Immature natural killer cell (primary cell): ENCODE measurements at places on chromosomes 5 and 9. TPM values are rescaled to one million over a fixed set of nuclear protein-coding genes. Genes with fewer than 3 reads are reported as not detected.
A peak's percentile ranks its signal among the peaks of the same experiment; 100 is the strongest.

Gene MVB12B
- polyA plus RNA-seq = not detected

Gene GPX8
- polyA plus RNA-seq = not detected

Gene DAPK1
- not detected for polyA plus RNA-seq

Gene CTNNAL1
- polyA plus RNA-seq = 5.2 TPM

Gene PCDHB10
- not detected for polyA plus RNA-seq

Gene KCNIP1
- not detected for polyA plus RNA-seq

GRCh38 chr9:95729669-95730368 is 145.7 kb upstream of the ERCC6L2 start:
- DNase-seq = no peak

DNA sequence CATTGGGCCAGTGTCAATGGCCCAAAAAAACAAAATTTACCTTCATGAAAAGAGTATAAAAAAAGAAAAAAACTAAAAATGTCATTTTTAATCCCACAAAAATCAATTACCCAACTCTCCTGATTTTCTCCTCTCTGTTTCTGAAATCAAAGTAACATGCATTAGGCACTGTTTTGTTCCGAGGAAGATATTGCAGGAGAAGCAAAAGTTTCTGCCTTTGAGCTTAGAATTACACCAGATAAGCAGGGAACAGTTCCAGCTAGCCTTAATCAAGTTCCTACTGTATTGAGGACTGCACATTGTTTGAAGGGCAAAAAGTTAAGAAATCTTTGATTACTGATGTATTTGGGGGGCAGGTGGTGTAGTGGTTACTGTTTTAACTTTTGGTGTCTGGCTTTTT is 1.1 kb upstream of the PRKAA1 start:
- DNase-seq = no peak

DNA sequence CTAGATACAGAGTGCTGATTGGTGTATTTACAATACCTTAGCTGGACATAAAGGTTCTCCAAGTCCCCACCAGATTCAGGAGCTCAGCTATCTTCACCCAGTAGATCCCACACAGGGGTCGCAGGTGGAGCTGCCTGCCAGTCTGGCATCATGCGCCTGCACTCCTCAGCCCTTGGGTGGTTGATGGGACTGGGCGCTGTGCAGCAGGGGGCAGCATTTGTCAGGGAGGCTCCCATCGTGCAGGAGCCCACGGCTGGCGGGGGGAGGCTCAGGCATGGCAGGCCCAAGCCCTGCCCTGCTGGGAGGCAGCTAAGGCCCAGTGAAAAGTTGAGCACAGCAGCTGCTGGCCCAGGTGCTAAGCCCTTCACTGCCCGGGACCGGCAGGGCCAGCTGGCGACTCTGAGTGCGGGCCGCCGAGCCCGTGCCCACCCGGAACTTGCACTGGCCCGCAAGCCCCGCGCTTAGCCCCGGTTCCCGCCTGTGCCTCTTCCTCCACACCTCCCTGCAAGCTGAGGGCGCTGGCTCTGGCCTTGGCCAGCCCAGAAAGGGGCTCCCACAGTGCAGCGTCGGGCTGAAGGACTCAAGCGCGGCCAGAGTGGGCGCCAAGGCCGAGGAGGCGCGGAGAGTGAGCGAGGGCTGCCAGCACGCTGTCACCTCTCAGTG is 314.1 kb upstream of the ATP10B start:
- no peak for DNase-seq

- DNase-seq = no peak
These were observed 64.9 kb upstream of the SHC3 start for GRCh38 chr9:89243296-89244061.

DNA sequence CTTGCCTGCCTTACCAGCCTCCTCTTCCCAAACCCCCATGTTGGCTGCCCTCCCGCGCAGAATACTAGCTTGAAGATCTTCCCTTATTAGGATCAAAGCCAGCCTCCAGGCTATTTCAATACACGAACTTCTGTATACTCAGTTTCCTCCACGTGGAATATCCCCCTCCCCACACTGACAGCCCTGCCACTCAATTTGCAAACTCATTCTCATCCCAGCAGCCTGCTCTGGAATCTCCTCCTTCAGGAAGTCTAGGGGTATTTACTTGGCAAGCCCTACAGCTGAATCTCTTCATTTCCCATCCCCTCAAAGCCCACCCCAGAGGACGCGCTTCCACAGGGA is 157.0 kb upstream of the SMIM23 start:
- no peak for DNase-seq

DNA sequence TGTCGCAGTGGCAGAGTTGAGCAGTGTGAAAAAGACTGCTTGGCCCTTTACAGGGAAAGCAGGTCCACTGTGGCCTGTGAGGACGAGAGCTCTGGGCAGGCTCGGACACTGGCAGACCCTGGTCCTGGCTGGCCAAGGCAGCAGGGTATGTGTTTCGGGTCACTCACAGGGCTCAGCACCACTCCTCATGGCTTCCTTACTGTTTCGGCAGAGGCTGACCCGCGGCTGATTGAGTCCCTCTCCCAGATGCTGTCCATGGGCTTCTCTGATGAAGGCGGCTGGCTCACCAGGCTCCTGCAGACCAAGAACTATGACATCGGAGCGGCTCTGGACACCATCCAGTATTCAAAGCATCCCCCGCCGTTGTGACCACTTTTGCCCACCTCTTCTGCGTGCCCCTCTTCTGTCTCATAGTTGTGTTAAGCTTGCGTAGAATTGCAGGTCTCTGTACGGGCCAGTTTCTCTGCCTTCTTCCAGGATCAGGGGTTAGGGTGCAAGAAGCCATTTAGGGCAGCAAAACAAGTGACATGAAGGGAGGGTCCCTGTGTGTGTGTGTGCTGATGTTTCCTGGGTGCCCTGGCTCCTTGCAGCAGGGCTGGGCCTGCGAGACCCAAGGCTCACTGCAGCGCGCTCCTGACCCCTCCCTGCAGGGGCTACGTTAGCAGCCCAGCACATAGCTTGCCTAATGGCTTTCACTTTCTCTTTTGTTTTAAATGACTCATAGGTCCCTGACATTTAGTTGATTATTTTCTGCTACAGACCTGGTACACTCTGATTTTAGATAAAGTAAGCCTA is 15.7 kb downstream of the SQSTM1 start:
- peak; percentile 69 for DNase-seq

- DNase-seq = no peak
These were observed 868.0 kb upstream of the CTNND2 start for GRCh38 chr5:12772276-12772675.

GRCh38 chr9:137319011-137319738 is 17.1 kb upstream of the NRARP start:
- no peak for DNase-seq

- no peak for DNase-seq
These were observed 9.7 kb upstream of the CTNNA1 start for GRCh38 chr5:138743484-138743883.

- no peak for DNase-seq
These were observed 16.2 kb downstream of the COL5A1 start for GRCh38 chr9:134657666-134658377.

GRCh38 chr9:116115761-116116353 is 37.7 kb upstream of the PAPPA start:
- no peak for DNase-seq

GRCh38 chr5:2207416-2208238 is 324.9 kb upstream of the IRX4 start:
- no peak for DNase-seq
